GM10248 (cell line): ENCODE measurements at places on chromosomes 16 and 17.
A peak's percentile ranks its signal among the peaks of the same experiment; 100 is the strongest.

GRCh38 chr17:49338883-49339282 is 23.2 kb downstream of the ZNF652 start:
- no peak for DNase-seq

DNA sequence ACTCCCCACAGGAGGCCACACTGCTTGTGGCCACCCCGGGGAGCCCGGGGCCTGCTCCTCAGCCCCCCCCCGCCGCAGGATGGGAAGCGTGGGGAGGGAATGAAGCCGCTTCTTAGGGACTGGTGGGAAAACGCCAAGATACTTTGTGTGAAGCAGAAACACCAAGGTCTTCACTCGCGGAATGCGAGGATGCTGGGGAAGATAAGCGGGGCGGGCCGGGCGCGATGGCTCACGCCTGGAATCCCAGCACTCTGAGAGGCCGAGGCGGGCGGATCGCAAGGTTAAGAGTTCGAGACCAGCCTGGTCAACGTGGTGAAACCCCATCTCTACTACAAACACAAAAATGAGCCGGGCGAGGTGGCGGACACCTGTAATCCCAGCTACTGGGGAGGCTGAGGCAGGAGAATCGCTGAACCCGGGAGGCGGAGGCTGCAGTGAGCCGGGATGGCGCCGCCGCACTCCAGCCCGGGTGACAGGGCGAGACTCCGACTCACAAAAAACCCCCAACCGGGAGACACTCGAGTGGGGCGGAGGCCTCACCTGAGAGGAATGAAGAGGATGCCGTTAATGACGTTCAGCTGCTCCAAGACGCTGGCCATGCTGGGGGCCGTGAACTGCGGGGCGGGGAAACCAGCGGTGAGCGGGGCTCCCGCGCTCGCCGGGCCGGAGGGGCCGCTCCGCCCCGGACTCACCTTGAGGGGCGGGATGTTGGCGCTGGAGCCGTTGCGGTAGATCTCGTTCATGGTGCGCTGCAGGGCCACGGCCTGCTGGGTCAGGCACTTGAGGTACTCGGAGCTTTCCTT is 20.3 kb downstream of the CLUH start:
- no peak for DNase-seq

GRCh38 chr17:36936455-36937000 is 747 bp upstream of the LHX1 start:
- DNase-seq, result no peak

DNA sequence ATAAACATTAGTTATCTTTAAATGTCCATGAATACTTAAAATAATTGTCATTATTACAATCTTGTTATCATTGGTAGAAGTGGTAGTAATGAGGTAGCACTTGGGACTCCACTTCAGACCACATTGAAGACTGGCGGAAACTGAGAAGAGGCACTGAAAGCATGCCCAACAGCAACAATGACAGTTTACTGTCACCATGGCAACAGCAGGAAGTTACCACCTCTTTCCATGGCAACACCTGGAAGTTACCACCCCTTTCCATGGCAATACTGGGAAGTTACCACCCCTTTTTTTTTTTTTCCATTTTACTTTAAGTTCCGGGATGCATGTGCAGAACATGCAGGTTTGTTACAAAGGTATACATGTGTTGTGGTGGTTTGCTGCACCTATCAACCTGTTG is 494.9 kb upstream of the RBFOX1 start:
- no peak for DNase-seq

DNA sequence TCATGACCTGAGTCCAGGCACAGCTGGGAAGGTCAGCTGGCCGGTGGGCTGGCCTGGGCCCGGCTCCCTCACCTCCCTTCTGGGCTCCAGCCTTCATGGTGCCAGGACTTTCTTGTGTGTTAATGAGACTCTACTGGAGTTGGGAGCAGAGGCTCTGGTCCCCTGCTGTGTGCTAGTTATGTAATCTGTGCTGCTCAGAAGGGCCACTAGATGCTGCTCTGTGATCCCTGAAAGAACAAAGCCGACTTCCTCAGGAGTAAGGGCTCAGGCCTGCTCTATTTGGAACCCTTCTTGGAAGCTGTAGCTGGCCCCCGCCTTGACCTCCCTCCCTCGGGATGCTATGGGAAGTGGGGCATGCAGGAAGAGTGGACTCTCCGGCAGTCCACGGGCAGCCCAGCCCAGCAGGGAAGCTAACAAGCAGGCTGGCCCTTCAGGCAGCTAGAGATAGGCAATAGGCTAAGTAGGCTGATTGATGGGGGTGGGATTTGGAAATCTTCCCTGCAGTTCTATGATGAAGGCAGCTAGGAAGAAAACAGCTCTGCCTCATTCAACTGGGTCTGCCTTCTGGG is 3.3 kb upstream of the CDK5R1 start:
- DNase-seq, result peak; percentile 77

DNA sequence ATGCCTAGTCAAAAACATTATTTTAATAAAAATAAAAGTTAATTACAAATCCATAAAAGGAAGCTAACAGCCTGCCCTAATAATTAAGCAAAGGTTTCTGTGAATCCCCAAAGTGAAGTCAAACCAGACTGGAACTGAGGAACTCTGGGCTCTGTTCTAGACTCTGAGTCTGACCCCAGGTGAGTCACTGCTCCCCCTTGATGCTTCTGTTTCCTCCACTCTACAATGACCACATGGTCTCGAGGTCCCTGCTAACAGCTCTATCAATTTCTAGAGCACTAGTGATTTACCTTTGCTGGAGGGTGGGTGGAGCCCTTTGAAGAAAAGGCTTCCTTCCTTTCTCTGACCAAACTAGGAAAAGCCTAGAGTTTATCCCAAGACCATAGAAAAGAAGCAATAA is 32.4 kb downstream of the XPO6 start:
- no peak for DNase-seq

GRCh38 chr16:85583491-85584181 is 29.5 kb upstream of the GSE1 start:
- DNase-seq, result no peak

DNA sequence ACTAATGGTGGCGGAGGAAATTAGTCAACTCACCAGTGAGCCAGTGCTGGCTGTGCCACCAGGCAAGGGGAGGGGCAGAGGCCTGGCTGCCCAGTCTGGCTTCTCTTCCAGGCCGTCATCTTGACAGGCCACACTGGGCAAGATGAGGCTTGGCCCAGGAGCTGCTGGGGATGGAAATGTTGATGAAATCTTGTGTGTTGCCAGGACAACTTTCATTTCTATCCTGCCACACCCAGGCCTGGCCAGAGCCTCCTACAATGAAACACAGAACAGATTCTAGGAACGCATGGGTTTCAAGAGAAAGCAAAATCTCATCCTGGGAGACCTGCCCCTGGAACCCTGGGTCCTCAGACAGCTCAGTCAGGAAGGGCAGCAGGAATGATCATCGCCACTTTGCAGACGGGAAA is 9.3 kb downstream of the HEXIM2 start:
- no peak for DNase-seq

DNA sequence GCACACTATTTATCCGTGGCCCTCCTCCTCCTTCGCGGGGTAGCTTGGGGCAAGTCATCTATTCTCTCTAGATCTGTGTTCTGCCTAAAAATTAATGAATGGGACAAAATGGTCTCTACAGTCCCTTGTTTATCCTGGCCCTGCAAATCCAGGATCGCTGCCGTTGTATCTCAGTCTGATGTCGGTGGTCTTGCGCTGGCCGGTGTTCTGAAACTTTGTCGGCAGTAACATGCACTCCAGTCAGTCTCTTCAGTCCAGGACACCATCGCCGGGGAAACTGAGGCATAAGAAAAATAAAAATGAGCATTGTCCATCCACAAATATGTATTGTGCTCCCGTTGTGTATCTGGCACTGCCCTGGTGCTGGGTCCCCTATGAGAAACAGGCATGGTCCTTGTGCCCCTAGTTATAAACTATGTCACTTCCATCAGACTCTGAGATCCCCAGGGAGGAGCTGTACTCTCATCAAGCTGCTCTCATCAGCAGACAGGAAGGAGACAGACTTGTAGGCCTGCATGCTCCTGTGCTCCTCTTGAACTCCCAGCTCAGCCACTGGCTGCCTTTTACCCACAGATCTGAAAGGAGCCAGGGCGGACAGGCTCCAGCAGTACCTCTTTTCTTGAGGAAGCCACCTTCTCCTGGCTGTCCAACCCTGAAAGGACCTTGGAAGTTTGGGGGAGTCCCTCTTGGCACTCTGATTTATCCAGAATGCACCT is 13.7 kb upstream of the CA4 start:
- DNase-seq, result no peak

GRCh38 chr17:41792845-41793783 is 6.6 kb upstream of the JUP start:
- DNase-seq, result no peak

DNA sequence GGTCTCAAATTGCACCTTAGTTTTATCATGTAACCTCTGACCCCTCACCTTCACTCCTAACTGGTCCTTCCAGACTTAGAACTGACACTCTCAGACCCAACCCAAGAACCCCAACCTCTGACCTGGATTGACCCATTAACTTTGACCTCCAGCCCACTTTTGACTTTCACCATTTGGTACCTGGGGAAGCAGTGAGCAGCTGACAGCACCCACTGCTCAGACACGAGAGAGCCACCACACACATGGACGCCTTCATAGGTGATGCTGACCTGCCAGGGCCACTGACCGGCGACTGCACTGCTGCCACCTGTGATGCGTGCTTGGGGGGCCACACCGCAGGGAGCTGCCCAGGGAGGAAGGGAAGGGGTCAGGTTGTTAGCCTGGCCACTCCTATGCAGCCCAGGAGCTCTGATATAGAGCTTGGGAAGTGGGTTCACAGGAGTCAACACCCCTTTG is 2.5 kb downstream of the PRSS8 start:
- no peak for DNase-seq

DNA sequence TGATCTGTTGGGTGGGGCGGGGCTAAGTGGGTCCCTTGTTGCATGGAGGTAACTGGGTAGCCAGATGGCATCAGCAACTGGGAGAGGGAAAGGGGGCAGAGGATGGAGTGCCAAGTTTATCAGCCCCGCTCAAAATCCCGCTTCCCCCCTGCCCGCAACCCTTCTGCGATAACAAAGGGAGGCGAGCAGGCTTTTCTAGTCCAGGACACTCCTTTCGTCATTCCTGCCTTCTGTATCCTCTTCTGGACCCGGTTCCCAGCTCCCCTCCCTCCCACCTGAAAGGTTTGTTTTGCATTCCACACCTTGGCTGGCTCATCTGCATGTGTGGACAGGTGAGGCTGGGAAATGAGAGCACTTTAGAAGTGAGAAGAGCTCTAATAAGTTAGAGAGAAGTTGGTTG is 53.3 kb downstream of the HLF start:
- no peak for DNase-seq

- no peak for DNase-seq
Measured at GRCh38 chr17:38617074-38617860, 11.5 kb upstream of the SRCIN1 start.

GRCh38 chr16:86970726-86971125 is 346.5 kb downstream of the C16orf95 start:
- DNase-seq, result no peak

DNA sequence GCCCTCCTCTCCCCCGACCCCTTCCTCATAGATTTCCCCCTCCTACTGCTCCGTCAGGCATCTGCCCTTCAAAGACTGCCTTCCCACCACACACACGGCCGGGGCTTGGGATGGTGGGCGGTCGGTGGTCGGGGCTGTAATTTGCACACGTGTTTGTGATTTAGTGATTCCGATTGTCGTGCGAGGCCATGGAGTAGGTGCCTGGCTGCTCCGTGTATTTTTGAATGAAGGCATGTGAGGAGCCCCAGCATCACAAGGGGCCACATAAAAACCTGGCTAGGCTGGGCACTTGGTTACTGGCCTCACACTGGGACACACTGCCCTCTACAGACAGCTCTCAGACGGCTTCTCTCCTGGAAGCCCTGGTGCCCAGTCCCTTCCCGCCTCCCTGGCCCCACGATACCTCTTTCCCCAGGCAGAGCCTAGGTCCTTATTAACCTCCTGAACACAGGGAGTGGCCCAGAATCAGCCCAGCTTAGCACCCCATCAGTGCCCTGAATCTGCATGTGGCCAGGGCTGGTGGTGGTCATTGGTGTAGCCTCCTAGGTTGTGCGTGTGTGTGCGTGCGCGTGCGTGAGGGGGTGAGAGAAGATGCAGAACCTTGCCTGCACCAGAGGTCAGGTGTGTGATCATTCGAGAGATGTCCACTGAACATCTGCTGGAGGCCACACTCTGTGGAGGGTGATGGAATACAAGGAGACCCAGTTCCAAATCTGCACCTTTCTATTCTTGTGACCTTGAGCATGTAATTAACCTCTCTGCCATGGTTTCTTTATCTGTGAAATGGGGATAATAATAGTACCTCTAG is 1.3 kb upstream of the SOCS1 start:
- peak; percentile 76 for DNase-seq

GRCh38 chr16:55184052-55184451 is 140.0 kb upstream of the IRX6 start:
- DNase-seq, result no peak

DNA sequence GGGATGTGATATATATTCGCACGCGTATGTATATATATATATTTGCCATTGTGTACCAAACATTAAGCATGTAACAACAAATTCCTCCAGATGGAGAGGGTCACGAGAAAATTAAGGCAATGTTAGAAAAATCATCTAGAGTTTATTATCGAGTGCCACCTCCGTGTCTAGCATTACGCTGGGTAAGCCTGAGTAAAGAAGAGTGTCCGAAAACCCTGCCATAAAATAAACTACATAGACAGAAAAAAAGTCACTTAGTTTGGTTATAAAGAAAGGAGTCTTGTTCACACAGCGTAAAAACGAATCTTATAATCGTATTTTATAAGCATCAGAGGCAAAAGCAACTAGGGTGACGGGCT is 644 bp upstream of the RHOT1 start:
- DNase-seq, result no peak

GRCh38 chr17:21078016-21078780 is 35.4 kb upstream of the USP22 start:
- DNase-seq, result no peak

DNA sequence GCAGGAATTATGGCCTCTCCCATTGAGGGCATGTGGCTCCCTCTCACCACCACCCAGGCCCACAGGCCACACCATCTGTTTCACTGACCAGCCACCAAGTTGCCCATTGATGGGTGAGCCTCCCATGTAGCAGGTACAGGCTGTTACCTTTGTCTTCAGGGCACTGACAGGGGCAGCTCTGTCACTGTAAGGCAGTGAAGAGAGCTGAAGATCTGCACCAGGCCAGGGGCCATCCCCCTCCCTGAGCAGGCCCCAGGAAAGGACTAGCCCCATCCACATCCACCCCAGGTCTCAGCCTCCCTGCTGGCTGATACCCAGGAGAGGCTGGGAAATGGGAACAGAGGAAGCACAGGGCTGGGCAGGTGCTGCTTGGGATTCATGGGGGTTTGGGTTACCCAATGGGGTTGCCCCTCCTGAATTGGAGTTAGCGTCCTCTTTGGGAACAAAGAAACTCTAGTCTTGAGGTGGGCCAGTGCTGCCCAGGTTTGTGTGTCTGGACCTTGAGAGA is 1691.4 kb downstream of the TP53TG3F start:
- DNase-seq, result no peak

- no peak for DNase-seq
Measured at GRCh38 chr17:16918443-16918842, 53.5 kb downstream of the TNFRSF13B start.

DNA sequence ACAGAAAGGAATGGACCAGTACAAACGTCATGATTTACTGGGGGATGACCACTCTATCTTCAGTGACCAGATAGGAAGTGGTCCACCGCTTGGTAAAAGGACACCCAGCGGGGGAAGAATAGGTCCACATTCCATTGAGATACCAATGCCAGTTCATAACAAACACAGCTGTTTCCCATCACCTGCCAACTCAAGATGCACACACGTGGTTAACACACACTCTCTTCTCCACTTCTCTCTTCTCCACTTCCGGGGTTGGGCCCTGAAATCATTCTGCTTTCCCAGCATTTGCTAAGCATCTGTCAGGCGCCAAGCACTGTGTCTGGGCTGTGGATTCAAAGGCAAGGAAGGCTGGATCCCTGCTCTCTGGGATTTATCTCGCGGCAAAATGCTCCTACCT is 175.5 kb downstream of the SLC39A11 start:
- no peak for DNase-seq
